Stimulated activated CD4-positive, alpha-beta T cell treated with anti-CD3 and anti-CD28 coated beads, TNF-alpha, amount 100 ng/mL, for 1 hour (primary cell): ENCODE measurements at places on chromosomes 16 and 17.

DNA sequence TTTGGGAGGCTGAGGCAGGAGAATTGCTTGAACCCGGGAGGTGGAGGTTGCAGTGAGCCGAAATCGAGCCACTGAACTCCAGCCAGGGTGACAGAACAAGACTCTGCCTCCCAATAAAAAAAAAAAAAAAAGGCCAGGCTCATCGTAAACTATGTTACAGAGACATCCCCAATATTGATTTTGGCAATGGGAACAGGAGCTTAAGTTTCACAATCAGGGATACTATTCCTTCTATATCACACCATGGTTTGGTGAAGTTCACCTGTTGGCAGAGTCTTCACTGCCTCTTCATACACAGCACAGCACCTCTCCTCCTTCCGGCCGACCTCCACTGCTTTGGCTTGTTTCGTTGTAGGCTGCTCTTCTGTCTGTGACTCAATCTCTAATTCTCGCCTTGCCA, 21.2 kb downstream of the UTP6 start:
- no peak for DNase-seq

DNA sequence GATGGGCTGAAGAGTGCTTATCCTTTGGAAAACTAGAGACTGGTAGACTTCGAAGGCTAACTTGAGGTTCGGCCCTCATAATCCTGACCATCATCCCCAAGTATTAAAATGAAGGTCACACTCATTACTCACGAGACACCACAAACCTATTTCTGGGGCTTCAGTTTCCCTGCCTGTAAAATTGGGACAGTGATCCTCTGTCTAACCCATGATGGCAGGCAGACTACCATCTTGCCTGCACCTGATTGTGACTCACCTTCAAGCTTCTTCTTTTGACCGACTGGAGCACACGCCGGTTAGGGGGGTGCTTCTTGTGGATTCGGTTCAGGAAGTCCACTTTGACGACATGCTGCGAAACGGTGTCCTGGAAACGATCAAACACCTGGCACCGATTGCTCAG, 14.2 kb upstream of the DHRS13 start:
- DNase-seq: no peak

GRCh38 chr17:77887464-77888241, 70.8 kb upstream of the TNRC6C start:
- DNase-seq: peak; percentile 61

DNA sequence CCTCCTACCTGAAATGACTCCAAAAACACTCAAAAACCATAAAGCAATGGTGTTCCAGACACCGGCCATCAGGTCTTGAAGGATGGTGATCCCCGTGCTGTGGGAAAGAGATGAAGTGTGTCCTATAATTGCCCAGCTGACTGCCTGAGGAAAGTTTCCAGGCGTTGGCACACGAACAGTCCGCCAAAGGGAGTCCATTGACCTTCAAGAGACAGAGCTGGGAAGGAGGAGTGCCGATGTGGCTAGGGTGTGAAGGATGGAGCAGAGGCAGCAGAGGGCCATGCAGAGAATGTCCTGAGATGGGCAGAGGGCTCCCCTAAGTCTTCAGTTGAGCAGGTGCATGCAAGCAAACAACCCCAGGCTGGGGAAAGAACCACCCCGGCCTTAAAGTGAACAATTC, 11.9 kb upstream of the NUBP1 start:
- no peak for DNase-seq

GRCh38 chr17:47850692-47851573, at the start of gene SP6:
SP6 (minus strand) TSS chr17:47851163; CDS start chr17:47848429, 2,734 bp downstream.
- DNase-seq: peak; percentile 38

- no peak for DNase-seq
Observed at GRCh38 chr17:49969134-49969759, at the start of gene DLX4. DLX4 (plus strand) TSS chr17:49969190; CDS start chr17:49969469, 279 bp downstream.

GRCh38 chr17:28366605-28367004, 1.6 kb upstream of the SEBOX start:
- DNase-seq: no peak

DNA sequence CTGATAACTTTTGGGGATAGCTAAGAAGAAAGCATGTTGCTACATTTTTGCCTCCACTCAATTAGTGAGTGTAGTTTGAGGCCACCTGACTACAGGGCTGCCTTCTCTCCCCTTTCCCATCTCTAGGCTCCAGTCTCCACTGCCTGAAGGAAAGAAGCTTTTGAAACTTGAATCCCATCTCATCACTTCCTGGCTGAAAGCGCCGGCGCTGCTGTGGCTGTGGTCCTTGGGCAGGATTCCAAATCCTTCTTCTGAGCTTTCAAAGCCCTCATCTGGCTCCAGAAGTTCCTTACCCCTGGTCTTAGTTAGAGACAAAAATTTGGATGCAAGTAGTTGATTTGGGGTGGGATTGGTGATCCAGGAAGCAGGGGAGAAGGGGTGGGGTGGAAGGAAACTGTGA, 119.4 kb downstream of the FOXL1 start:
- no peak for DNase-seq

DNA sequence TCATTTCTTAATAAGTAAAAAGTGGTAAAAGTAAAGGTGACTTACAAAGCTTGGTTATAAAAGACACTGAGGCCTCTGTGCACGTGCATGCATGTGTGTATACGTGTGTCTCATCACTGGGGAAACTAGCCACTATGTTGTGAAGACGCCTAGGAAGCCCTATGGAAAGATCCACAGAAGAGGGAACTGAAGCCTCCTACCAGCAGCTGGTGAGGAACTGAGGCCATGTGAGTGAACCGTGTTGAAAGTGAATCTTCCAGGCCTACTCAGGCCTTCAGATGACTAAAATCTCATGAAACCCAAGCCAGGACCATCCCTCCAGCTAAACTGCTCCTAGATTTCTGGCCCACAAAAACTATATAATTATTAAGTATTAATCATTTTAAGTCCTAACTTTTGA, 23.7 kb downstream of the PHLPP2 start:
- DNase-seq: no peak

- DNase-seq: no peak
Observed at GRCh38 chr17:16929757-16930520, 42.0 kb downstream of the TNFRSF13B start.

GRCh38 chr17:81465910-81466309, 46.7 kb downstream of the ACTG1 start:
- DNase-seq: no peak

GRCh38 chr16:14600164-14600563, 29.9 kb downstream of the PARN start:
- no peak for DNase-seq

- DNase-seq: no peak
Observed at GRCh38 chr16:67431775-67432505, 1.0 kb downstream of the HSD11B2 start.
